Activated naive CD4-positive, alpha-beta T cell treated with Interleukin-2 at 50 U/mL for 16 hours (primary cell): ENCODE measurements at places on chromosomes 13 and 19.

DNA sequence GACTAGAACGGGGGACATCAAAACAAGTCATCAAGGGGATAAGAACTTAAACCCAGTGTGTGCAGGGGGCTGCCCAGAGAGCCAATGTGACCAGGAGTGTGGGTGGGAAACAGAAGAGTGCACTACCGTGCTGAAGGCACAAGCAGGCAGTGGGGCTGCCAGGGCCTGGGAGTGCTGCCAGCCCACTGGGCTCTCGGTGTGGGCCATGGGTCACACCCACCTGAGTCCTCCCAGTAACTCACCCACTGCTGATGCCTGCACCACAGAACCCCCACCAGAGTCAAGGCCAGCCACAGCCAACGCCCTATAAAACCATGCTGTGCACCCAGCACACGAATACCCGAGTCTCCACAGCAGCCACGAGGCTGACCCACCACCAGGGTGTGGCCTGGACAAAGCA, 8.5 kb downstream of the MED26 start:
- no peak for DNase-seq

- DNase-seq, result peak; percentile 56
These were observed 6.6 kb downstream of the EML2 start for GRCh38 chr19:45632468-45633196.

DNA sequence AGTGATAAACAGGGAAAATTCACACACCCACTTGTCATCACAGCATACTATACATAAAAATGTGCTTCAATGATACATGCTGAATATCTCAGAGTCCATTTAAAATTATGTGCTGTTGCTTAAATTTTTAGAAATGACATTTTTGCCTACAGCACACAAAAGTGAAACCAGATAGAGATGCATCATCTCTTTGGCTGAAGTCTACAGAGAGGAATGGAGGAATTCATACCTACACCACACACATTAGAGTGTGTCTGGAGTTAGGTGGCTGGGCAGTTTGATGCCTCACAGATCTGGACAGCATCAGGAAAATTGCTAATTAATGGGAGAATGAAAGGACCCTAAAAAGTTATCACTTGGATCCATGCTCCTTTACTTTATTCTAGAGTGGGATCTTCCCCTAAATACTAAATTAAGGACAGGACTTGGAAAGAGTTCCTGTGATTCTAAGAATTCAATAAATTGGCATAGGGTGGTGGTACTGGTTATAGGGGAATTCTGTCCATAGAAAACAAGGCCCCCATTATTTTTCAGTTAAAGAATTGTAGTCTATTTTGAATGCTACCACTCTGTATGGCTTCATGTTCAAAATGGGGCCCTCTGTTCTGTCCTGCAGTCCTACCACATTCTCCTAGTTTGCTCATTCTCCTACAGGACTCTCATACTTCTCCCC, 41.3 kb downstream of the RCBTB2 start:
- DNase-seq, result no peak

DNA sequence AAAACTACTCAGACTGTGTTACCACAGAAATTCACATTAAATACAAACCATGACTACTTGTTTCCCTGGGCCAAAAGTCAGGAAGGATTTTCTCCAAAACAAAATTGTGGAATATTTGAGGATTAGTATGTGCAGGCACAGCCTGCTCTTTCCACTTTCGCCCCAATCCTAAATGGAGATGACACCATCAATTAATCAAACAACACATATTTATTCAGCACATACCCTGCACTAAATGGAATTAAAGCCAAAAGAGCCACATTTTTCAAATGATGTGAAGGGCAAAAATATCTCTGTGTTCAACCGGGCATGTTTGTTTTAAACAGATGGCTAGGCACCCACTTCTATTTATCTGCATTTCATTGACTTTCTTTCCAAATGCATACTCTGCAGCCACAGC, 523.1 kb downstream of the DCT start:
- DNase-seq, result no peak

DNA sequence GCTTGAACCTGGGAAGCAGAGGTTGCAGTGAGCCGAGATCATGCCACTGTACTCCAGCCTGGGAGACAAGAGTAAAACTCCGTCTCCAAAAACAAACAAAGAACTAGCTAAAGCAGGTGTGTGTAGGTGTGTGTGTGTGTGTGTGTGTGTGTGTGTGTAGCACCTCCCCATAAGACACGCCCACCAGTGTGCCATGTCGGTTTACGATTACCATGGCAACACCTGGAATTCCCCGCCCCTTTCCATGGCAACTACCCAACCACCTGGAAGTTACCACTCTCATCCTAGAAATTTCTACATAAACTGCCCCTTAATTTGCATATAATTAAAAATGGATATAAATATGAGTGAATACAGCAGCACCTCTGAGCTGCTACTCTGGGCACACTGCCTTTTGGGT, 80.9 kb upstream of the ADGRE5 start:
- no peak for DNase-seq

- no peak for DNase-seq
These were observed 62.9 kb upstream of the KLF2 start for GRCh38 chr19:16261584-16262368.

- DNase-seq, result peak; percentile 37
These were observed 42.5 kb downstream of the DNM2 start for GRCh38 chr19:10760273-10760944.

GRCh38 chr13:106517109-106517847, 18.2 kb downstream of the EFNB2 start:
- DNase-seq, result no peak

GRCh38 chr13:44843403-44843802, 145.9 kb downstream of the NUFIP1 start:
- no peak for DNase-seq

DNA sequence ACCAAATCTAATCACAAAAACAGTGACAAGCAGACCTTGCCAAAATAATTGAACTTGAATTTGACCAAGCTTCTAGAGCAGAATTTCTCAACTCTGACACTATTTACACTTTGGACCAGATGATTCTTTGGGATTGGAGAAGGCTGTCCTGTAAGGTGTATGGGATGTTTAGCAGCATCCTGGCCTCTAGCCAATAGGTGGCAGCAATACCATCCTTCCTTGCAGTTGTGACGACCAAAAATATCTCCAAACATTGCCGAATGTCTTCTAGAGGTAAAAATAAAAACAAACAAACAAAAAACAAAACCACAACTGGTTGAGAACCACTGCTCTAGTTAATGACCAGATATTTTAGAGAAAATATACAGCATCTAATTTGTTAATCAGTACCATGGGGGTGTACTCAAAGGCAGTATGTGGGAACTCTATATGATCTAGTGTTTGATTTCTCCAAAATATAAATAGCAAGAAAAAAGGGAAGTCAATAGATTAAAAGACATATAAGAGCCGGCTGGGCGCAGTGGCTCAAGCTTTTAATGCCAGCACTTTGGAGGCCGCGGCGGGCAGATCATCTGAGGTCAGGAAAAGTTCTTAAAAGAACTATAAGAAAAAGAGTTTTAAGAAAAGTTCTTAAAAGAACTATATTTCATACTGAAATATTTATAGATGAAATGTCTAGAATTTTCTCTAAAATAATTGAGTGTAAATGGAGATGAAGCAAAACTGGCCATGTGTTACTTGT, 60.9 kb upstream of the ZNF527 start:
- DNase-seq, result peak; percentile 11

GRCh38 chr13:78816154-78816553, 157.2 kb upstream of the OBI1 start:
- no peak for DNase-seq

DNA sequence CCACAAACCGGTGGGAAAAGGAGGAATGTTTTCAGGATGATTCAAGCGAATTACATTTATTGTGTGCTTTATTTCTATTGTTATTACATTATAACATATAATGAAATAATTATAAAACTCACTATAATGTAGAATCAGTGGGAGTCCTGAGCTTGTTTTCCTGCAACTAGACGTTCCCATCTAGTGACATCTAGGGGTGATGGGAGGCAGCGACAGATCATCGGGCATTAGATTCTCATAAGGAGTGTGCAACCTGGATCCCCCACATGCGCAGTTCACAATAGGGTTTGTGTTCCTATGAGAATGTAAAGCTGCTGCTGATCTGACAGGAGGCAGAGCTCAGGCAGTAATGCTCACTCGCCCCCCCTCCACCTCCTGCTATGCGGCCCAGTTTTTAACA, 54.5 kb downstream of the SPTBN4 start:
- DNase-seq, result no peak

GRCh38 chr19:6632002-6632621, 37.8 kb downstream of the TNFSF14 start:
- peak; percentile 74 for DNase-seq

- no peak for DNase-seq
These were observed 34.6 kb upstream of the KATNAL1 start for GRCh38 chr13:30341815-30342570.

- DNase-seq, result no peak
These were observed at the start of gene BCAM for GRCh38 chr19:44808463-44809371. TSS of gene BCAM (plus strand) at chr19:44809103. CDS start at chr19:44809125, 22 bp downstream.

DNA sequence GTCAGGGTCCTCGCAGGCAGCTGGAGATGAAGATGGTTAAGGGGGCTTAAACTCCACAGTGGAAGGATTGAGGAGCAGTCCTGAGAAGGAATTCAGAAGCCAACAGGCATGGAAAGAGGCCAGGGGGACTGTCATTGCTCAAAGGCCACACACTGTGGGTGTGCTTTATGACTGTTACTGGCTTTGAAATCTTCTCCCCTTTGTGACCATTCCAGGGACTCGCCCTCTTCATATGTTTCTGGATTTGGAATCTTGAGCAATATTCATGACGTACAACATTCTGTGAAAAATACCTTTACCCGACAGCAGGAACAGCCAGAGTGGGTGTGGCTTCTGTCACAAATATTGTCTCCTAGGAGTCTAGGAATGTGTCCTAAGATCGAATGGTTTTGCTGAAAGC, 16.6 kb downstream of the CEACAM7 start:
- DNase-seq, result no peak
